ENCODE measurements at places on chromosomes 5 and 9. TPM values are rescaled to one million over a fixed set of nuclear protein-coding genes. Genes with fewer than 3 reads are reported as not detected.

The PCDHA13 gene
- total RNA-seq, result 0.04 TPM

The SLC27A6 gene
- not detected for total RNA-seq

The BNC2 gene
- total RNA-seq, result not detected

The PCDHGA11 gene
- total RNA-seq, result not detected

The NEUROG1 gene
- not detected for total RNA-seq

The POLR3G gene
- total RNA-seq, result 7.3 TPM

The BTNL3 gene
- total RNA-seq, result not detected

The C1QTNF2 gene
- not detected for total RNA-seq

The PALM2AKAP2 gene
- total RNA-seq, result 1.8 TPM

The WDR5 gene
- total RNA-seq, result 31.6 TPM

The HTR4 gene
- total RNA-seq, result not detected

The FRRS1L gene
- total RNA-seq, result 0.02 TPM
